CD4-positive, alpha-beta T cell treated with Interferon alpha-2 for 1 hour (primary cell): ENCODE measurements at places on chromosomes 16 and 17.
A peak's percentile ranks its signal among the peaks of the same experiment; 100 is the strongest.

GRCh38 chr17:77634710-77635109, 323.8 kb upstream of the TNRC6C start:
- DNase-seq: no peak

DNA sequence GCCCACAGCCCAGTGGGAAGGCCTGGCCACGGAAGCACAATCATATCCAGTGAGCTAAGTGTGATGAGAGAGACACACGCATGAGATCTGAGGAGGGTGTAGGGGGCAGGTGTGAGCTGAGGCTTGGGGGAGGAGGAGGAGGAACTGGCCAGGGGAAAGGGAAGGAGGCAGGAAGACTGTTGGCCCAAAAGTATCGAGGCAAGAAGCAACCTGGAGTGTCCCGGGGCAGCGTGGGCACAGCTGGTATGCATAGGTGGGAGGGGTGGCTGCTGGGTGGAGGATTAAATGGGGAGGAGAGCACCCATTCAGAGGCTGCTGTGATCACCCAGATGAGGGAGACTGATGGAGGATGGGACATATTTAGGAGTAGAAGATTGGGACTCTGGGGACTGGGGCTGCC, 41.4 kb downstream of the ARHGAP27 start:
- DNase-seq: no peak

GRCh38 chr17:82175951-82176350, 36.7 kb downstream of the CCDC57 start:
- DNase-seq: no peak

DNA sequence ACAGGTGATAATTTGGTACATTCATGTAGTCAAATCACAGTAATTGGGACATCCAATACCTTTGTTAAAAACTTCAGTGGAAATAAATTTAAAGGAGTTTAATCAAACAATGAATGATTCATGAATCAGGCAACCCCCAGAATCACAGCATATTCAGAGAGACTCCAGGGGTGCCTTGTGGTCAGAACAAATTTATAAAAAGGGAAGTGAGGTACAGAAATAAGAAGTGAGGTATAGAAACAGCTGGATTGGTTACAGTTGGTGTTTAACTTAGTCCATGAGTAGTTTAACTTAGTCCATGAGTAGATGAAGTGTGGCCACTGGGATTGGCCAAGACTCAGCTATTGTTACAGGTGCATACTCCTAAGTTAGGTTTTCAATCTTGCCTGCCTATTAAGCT, 25.1 kb downstream of the TMEM98 start:
- DNase-seq: no peak

DNA sequence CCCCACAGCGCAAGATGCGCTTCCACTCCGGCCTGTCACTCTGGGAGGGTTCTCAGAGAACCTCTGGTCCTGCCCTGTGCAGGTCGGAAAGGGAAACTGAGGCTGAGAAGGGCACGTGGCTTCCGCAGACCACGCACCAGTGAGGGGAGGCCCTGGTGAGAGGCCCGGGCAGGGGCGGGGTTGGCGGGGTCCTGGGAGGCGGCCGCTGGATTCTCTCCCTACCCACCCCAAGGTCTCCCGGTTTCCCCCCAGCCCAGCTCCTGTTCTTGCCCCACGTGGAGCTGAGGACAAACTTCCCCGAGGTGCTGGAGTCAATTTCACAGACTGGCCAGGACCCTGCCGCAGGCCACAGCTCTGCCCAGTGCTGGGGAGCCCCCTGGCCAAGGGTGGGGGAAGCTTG, 11.5 kb downstream of the CCL17 start:
- DNase-seq: no peak

GRCh38 chr17:67931227-67931626, 65.0 kb downstream of the C17orf58 start:
- no peak for DNase-seq

DNA sequence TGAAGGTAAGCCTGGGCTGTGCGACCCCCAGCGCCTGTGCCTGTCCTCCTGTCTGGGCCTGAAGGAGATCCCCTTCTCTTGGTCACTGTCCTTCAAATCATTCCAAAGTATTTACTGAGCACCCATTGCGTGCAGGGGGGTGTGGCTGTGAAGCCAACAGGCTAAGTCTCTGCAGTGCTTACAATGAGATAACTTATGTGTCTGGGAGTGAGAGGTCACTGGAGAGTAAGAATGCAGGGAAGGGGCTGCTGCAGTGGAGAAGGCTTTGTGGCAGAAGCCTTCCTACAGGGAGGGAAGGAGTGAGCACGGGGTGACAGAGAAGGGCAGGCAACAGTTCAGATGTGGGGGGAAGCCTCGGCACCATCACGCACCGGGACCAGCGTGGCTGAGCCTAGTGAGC, 11.2 kb upstream of the SMIM5 start:
- no peak for DNase-seq

GRCh38 chr17:41308918-41309359, at the start of gene KRTAP16-1:
Gene KRTAP16-1, minus strand, starts transcription at chr17:41309309. Its CDS starts 56 bp downstream, at chr17:41309253.
- DNase-seq: peak; percentile 61

GRCh38 chr16:5642011-5642410, 544.4 kb upstream of the EEF2KMT start:
- DNase-seq: no peak

GRCh38 chr16:30637944-30638343, 12.8 kb upstream of the PRR14 start:
- peak; percentile 66 for DNase-seq

DNA sequence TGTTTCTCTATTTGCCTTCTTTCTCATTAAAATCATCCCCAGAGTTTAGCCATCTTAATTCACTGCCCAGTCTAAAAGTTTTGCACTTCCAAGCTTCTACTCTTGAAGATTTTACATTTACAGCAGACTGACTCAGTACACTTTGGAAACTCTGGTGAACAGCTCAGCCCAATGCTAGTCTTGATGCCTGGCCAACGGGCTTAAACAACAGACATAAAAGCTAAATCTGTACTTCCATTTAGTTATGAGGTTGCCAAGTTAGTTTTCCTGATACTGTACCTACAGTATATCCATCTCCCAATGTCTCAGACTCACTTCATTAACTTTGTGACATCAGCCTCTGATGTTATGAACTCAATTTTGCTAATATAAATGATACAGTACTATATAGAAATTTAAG, 891.8 kb upstream of the SOX9 start:
- no peak for DNase-seq

DNA sequence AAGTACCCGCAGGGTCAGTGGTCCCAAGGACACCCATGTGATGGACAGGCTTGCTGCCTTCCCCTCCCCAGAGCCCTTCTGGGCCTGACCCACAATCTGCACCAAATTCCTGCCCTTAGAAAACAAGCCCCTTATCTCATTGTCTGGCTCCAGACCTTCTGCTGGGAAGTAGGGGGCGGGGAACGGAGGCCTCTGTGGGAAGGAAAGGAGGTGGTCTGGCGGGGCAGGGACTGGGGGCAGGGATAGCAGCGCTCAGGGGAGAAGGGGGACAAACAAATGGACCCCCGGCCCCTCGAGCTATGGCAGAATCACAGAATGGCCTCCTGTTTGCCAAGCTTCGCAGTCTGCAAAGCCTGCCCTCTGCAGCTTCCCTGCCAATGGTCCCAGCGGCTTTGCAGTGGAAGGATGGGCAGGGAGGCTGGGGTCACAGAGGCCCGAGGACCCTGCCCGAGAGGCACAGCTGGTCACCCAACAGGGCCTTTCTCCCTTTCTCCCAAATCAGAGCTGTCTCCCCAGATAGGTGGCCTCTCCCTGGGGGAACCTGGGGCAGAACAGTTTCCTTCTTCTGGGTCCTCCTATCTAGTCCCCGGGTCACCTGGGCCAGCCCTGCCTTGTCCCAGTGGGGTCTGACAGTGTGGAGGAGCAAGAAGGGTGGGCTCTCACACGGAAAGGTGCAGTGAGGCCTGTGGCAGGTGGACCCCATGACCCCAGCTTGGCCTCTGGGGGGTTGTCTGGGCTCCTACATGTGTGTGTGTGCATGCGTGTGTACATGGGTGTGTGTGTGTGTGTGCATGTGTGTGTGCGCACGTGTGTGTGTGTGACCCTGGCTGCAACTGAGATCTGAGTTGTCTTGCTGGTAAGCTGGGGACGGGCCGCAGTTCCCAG, 25.5 kb downstream of the TMEM235 start:
- DNase-seq: no peak

GRCh38 chr16:53642094-53642493, 61.6 kb downstream of the RPGRIP1L start:
- no peak for DNase-seq

- peak; percentile 84 for DNase-seq
These were observed 2.0 kb downstream of the PPP1R9B start for GRCh38 chr17:50148226-50149090.

DNA sequence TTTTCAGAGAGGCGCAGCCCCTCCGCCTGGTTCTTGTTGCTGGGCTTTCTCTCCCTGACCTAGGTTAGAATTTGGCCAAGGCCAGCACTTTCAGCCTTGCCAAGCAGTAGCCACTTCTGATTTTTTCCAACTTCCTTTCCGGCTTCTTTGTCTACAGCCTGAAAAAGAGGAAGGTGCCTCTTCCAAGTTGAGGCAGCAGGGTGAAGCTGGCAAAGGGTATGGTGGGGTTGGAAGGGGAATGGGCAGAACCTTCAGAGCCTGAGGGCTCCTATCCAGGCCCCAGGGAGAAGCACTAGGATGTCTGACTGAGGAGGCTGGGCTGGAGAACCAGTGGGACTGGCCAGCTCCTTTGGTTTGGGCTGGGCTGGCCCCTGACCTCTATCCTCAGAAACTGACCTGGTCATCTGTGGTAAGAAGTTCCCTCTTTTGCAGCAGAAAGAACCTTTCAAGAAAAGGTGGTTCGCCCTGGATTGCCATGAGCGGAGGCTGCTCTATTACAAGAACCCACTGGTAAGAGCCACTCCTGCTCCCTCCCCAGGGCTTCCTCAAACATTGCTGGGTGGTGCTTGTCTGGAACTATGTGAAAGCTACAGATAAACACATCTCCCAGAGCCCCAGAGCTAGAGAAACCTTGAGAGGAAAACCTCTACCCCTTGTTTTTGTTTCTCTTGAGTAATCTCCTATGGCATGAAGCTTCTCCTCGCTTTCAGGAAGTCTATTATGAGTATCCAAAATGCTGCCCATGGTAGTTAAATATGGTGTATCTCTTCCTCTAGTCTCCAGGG, 16.6 kb upstream of the RNF135 start:
- no peak for DNase-seq

- DNase-seq: no peak
These were observed 10.3 kb downstream of the MRC2 start for GRCh38 chr17:62637809-62638208.

DNA sequence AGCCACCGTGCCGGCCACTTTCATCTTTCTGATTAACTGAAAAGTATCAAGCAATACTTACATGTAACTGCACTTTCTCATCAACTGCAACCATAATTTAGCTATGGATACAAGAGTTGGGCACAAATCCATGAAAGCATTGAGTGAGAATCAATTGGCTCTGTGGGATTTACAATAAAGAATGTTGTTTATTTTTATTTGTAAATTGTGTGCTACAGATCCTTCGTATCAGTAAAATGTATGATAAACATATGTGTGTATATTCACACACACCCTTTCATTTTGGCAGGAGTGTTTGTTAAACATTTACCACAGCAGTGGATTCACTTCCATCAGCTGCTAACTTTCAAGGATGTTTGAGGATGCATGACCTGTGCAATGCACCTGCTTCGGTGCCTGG, 411.0 kb downstream of the WWOX start:
- no peak for DNase-seq
